H1 (cell line): ENCODE measurements at places on chromosomes 11 and 22. TPM values are rescaled to one million over a fixed set of nuclear protein-coding genes. Genes with fewer than 3 reads are reported as not detected.

Gene OR51B5
- not detected in 2 replicates for total RNA-seq

Gene MS4A15
- 0.17 TPM in 1 of 2 replicates, not detected in the other for total RNA-seq

Gene NRIP3
- 7.1 and 7.8 TPM in 2 replicates for total RNA-seq

Gene MS4A12
- 0.39 TPM in 1 of 2 replicates, not detected in the other for total RNA-seq

Gene PLAAT3
- 109 and 117 TPM in 2 replicates for total RNA-seq

Gene CATSPER1
- not detected in 2 replicates for total RNA-seq

Gene ACR
- 0.56 TPM in 1 of 2 replicates, not detected in the other for total RNA-seq

Gene CTSW
- total RNA-seq = not detected in 2 replicates

Gene A4GALT
- total RNA-seq = 13.8 and 13.9 TPM in 2 replicates

Gene CKAP5
- total RNA-seq = 185 and 192 TPM in 2 replicates

DNA sequence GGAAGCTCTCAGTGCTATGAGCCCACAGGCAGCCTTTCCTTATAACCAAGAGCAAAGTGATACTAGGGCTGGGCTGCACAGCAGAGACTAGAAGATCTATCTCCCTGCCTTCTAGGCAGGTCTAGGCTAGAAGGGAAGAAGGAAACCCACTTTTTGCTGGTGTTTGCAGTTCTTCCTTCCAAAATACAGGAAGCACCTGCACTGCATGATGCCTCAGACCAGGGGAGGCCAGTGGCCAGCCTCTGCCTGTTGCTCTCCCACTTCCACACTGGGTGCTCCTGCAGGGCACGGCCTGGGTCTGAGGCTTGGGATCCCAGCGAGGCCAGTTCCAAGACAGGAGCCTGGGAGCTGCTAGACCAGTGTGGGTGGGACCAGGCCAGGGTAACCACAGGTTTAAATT, 6.0 kb upstream of the UCP3 start:
- DNase-seq = no peak
- no peak overlapping the region for H3K27ac ChIP-seq
- 0 out of 2 replicates have a peak, but pooled peaks cover 2% of the 10 kb centered on the region for H3K36me3 ChIP-seq
- H3K4me1 ChIP-seq = no peaks in the 10 kb centered on the region
- no peaks in the 10 kb centered on the region for H3K27me3 ChIP-seq

DNA sequence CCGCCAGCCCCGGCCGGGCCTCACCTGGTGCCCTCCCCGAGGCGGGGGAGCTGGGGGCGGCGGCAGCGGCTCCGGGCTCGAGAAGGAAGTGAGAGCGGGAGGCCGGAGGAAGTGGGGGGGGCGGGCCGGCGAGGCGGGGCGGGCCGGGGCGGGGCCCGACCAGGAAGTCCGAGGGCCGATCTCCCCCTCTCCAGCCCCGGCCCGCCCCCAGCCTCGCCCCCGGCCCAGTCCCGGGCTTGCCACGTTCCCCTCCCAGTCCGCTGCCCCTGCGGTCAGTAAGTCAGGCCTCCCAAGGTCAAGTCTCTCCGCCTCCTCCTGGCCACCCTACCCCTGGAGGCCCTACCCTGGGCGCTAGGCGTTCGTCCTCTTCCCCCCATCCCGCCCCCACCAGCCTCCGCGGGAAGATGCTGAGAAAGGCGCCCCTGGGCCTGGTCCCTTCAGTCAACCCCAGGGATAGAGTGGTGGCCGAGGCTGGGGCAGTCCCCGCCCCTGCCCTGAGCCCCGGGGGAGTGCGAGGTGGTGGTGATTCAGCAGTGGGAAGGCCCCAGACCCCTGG, at the start of gene RHOG:
RHOG (minus strand) TSS at position 90 of the 556 bp plus-strand sequence. CDS start 12,821 bp downstream, outside the sequence.
- H3K36me3 ChIP-seq = no peaks in the 10 kb centered on the region
- no peak within 1 kb of the TSS for H3K27ac ChIP-seq

- no peak for DNase-seq
- H3K4me1 ChIP-seq = no peaks in the 10 kb centered on the region
- no peak overlapping the region for H3K27ac ChIP-seq
- no peaks in the 10 kb centered on the region for H3K27me3 ChIP-seq
- H3K36me3 ChIP-seq = 0 out of 2 replicates have a peak, but pooled peaks cover 6% of the 10 kb centered on the region
Measured at GRCh38 chr22:33272871-33273270, 214.7 kb upstream of the SYN3 start.

DNA sequence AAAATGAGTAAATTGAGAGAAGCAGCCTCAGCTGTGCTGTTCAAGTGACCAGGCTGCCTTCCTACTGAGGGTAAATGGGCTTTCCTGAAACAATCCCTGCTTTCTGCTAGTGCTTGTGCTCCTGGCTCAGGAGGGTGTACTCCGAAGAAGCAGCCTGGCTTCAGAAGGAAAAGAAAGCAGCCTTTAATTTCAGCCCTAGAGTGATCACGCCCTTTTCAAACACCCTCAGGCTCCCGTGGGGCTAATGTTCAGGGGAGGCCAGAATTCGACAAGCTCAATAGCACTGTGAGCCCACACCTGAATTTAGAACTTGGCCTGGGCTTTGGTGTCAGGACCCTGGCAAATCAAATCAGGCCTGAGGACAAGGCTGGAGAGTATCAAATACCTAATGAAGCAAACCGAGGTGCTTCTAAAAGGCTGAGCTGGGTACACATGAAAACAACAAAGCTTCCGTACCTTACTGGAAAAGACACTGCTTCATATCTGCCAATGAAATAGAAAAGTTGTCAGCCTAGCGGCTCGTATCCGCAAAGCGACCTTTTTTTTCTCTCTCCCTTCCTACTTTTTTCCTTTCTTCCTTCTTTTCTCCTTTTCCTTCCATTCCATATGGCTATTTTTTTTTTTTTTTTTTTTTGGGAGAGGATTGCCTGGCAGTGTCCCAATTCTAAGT, 387.8 kb downstream of the SOX6 start:
- no peak for DNase-seq
- no peak overlapping the region for H3K4me3 ChIP-seq
- no peaks in the 10 kb centered on the region for H3K36me3 ChIP-seq
- no peak overlapping the region for H3K27ac ChIP-seq
- H3K27me3 ChIP-seq = no peaks in the 10 kb centered on the region

GRCh38 chr11:20020198-20020597, 140.1 kb downstream of the DBX1 start:
- DNase-seq = no peak
- H3K36me3 ChIP-seq = no peaks in the 10 kb centered on the region
- H3K27me3 ChIP-seq = no peaks in the 10 kb centered on the region

DNA sequence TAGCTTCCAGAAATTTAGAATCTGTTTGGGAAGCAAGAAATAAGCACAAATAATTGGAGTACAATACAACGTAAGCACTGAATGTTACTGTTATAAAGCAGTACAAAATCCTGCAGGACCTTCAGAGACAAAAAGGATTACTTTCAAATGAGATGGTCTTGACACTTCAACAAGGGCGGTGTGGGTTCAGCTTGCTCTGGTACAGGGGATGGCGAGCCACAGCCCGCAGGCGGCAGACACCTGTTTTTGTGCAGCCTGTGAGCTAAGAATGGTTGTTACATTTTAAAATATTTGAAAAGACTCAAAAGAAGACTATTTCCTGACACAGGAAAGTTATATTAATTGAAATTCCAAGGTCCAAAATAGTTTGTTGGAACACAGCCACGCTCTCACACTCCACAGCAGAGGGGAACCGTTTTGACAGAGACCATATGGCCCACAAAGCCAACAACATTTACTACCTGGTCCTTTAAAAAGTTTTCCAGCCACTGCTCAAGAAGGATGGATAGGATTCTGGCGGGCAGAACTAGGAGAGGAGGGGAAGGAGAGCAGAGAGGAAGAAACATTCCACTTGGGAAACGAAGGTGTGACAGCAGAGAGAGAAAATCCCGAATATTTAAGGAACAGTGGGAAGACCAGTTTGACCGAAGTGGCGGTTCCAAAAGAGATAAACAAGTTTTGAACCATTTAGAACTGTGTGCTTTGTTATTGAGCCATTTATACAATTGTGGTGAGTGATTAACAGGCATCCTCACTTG, 6.3 kb downstream of the PRDM10 start:
- no peak overlapping the region for H3K4me3 ChIP-seq
- no peaks in the 10 kb centered on the region for H3K4me1 ChIP-seq
- no peaks in the 10 kb centered on the region for H3K27me3 ChIP-seq
- H3K27ac ChIP-seq = no peak overlapping the region

- no peaks in the 10 kb centered on the region for H3K27me3 ChIP-seq
- H3K4me1 ChIP-seq = no peaks in the 10 kb centered on the region
- H3K4me3 ChIP-seq = no peak overlapping the region
- H3K36me3 ChIP-seq = peaks cover 21% of the 10 kb centered on the region; the same call in 1 of the 2 replicates
- H3K27ac ChIP-seq = no peak overlapping the region
Measured at GRCh38 chr11:47229161-47229560, 14.4 kb downstream of the DDB2 start.

DNA sequence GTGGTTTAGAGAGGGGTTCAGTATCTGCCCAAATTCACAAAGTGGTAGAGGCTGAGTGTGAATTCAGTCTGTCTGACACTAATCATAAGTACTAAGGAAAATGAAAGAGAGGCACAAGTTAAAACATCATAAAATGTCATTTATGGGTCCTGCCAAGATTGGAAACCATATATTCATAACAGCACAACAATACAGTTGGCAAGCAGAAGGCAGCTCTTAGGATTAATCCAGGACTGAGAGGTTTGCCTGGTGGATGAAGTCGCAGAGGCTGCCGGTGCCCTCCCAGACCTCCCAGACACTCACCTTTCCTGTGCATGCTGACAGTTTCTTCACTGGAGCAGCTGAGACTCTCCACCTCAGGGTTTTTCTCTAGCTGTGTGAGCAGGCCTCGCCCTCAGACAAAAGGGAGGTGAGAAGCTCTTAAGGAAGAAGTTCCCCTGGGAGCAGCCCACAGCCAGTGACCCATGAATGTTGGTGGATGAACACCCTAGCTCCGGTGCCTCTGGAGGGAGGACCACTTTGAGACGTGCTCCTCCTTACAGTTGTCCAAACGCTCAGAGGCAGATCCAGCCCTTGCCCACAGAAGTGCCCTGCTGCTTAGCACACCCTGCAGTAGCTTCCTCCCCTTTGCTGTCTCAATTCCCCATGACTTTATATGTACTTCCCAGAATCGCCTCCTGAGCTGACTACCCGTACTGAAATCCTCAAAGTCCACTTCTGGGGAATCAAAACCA, 43.7 kb downstream of the MAML2 start:
- DNase-seq = no peak
- no peaks in the 10 kb centered on the region for H3K27me3 ChIP-seq
- H3K27ac ChIP-seq = no peak overlapping the region
- H3K4me1 ChIP-seq = peaks cover 3% of the 10 kb centered on the region

DNA sequence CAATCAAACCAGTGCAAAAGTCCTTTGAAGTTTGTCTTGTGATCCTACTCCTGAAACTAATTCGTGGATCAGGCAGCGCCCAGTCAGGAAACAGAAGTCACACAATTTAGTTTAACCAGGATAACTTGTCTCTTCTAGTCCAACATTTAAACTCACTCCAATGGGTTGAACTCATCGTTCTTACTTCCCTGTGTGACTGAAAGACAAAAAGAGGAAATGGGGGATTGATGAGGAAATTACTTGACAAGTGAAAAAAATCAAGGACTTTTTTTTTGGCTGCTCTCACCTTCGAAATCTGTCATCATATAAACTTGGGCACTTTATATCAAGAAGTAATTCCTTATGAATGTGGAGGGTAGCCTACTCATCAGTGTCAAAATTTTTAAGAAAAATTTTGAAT, 78.4 kb downstream of the HSD17B12 start:
- H3K27me3 ChIP-seq = no peaks in the 10 kb centered on the region
- DNase-seq = no peak
- H3K4me3 ChIP-seq = no peak overlapping the region
- peaks cover 11% of the 10 kb centered on the region; the same call in 1 of the 2 replicates for H3K36me3 ChIP-seq
- no peak overlapping the region for H3K27ac ChIP-seq

GRCh38 chr11:121588747-121589146, 136.0 kb upstream of the SORL1-AS1 start:
- H3K4me3 ChIP-seq = no peak overlapping the region
- H3K27ac ChIP-seq = no peak overlapping the region
- H3K36me3 ChIP-seq = peaks cover 68% of the 10 kb centered on the region
- no peaks in the 10 kb centered on the region for H3K27me3 ChIP-seq
- no peak for DNase-seq
